ENCODE measurements at places on chromosomes 4 and X.

GRCh38 chr4:1008840-1009541, 2.4 kb upstream of the FGFRL1 start:
- DNase-seq = no peak

GRCh38 chr4:127120441-127121090, 512.2 kb upstream of the INTU start:
- DNase-seq = no peak

GRCh38 chr4:84792366-84793301, 173.9 kb downstream of the WDFY3 start:
- DNase-seq = no peak

GRCh38 chr4:15037923-15038541, 35.8 kb downstream of the CPEB2 start:
- DNase-seq = no peak

DNA sequence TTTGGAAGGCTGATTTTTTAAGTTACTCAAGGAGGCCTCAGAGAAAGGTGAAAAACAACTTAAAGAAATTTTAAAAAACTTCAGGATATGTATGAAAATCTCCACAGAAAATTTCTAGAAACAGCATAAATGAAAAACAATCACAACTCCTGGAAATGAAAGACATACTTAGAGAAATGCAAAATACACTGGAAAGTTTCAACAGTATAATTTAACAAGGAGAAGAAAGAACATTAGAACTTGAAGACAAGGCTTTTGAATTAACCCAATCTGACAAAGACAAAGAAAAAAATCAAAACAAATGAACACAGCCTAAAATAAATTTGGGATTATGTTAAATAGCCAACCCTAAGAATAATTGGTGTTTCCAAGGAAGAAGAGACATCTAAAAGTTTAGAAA, 300.5 kb downstream of the ANTXR2 start:
- DNase-seq = no peak

- DNase-seq = no peak
These were observed 638.7 kb upstream of the TENM3 start for GRCh38 chr4:181604546-181604945.

DNA sequence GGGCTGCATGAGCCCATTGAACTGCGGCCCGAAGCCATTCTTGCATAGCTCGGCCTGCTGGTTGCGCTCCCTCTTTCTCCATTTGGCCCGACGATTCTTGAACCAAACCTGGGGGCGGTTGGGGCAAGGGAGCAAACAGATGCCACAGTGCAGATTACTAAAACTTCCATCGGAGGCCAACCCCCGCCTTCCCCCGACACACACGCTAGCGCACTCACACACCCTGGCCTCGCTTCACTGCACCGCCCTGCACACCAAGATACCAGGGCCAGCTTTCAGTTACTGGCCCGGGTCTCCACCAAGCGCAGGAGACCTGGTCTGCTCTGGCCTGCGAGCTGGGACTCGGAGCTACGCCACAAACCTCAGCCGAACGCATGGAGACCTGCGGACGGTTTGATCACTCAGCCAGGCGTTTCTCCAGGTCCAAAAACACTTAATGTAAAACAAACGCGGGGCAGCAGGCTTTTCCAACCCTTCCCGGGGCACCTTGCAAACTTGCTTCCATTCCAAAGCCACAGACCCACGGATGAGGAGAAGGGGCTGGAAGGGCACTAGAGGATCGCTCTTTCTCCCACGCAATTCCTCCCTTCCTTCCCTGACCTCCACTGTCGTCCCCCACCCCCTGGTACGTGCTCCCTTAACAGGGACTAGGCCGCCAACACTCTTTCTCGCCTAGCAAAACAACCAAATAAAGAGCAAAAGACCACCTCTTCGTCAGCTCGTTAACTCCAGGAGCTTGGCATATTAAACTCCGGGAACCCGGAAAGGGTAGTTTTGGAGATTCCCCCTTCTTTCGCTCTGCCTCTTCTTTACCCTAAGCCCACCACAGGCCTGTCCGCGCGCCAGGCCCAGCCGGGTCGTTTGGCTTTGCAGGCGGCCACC, 4.1 kb downstream of the PITX2 start:
- DNase-seq = no peak

- DNase-seq = no peak
These were observed 23.5 kb upstream of the PAGE5 start for GRCh38 chrX:55196688-55197087.

DNA sequence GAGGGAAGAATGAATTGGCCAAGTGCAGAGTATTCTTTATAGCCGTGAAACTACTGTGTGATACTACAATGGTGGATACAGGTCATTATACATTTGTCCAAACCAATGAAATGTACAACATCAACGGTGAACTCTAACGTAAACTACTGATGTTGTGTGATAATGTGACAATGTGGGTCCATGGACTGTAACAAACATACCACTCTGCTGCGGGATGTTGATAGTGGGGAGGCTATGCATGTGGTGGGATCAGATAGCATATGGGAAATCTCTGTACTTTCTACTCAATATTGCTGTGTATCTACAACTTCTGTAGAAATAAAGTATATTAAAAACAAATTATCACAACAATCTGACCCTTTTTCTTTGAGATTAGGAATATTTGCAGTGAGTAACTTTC, 101.1 kb downstream of the TEX13C start:
- DNase-seq = no peak

DNA sequence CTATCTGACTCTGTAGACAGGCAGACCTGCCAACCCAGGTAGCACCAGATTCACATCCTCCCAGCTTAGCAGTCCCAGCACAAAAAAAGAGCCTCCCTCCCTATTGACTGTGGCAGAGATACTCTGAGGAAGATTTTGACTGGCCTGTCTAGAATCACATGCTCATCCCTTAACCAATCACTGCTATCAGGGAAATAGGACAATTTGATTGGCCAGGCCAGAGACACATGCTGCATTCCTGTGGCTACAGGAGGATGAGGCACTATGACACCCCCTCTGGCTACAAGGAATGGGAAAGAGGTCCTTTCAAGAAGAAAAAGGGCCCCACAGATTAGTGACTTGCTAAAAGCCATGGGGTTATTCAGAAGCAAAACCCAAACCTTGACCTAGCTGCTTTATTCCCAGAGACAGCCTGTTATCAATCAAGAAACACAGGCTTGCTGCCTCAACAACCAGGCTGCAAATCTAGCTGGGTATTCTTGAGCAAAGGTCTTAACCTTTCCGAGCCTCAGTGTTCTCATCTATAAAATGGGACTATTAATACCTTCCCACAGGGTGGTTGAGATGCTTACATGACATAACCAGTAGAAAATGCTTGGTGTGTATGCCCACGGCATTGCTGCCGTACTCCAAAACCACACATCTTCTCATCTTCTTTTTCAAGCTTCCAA, 147.6 kb downstream of the BCOR start:
- no peak for DNase-seq

DNA sequence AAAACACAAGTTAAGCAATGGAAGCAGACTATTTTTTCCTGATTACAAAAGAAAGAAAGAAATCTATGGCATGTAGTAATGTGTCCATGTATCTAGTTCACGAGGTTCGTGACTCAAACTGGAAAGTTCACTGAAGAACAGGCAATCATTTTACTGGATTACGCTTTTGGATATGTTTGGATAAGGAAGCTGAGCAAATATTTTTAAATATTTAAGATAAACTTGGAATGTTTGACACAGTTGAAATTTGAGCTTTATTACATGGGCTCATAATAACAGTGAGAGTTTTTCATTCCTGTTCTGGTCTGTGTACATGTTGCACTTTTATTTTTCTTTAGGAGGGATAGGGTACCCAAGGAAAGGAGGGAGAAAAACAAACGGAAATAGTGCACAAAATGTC, 244.2 kb upstream of the GK2 start:
- DNase-seq = no peak

- no peak for DNase-seq
These were observed 1.7 kb downstream of the PLAC8 start for GRCh38 chr4:83112678-83113428.

- no peak for DNase-seq
These were observed 4.4 kb upstream of the MAEA start for GRCh38 chr4:1285151-1285789.

Measured in NCI-H774 (cell line).